ENCODE measurements at places on chromosomes 16 and 17. TPM values are rescaled to one million over a fixed set of nuclear protein-coding genes. Genes with fewer than 3 reads are reported as not detected.

Gene NHLRC4
- total RNA-seq: 2.0 TPM

Gene KIF1C
- 67.4 TPM for total RNA-seq

Gene OTOP3
- not detected for total RNA-seq

Gene CCDC78
- total RNA-seq: 14.4 TPM

Gene RPAIN
- total RNA-seq: 29.6 TPM

Gene CNGB1
- total RNA-seq: not detected

Gene HOXB5
- total RNA-seq: 2.6 TPM

Gene GLYR1
- total RNA-seq: 92.7 TPM

Gene RHBDL1
- 3.6 TPM for total RNA-seq

Gene TP53TG3F
- total RNA-seq: 0.84 TPM

Gene MYH13
- not detected for total RNA-seq

Gene TELO2
- total RNA-seq: 91.8 TPM

Gene MPP2
- 0.45 TPM for total RNA-seq

Gene DECR2
- total RNA-seq: 23.1 TPM

Gene MYL4
- total RNA-seq: 183 TPM

Gene LMF1
- 1.5 TPM for total RNA-seq

Gene KRT15
- total RNA-seq: 0.34 TPM

Gene HASPIN
- total RNA-seq: 13.5 TPM

Gene KRTAP4-5
- total RNA-seq: not detected

Gene TNK1
- 5.5 TPM for total RNA-seq

Gene PYY
- total RNA-seq: not detected

Gene ABCA10
- 0.16 TPM for total RNA-seq

Gene NPB
- 0.65 TPM for total RNA-seq

Gene IRX6
- total RNA-seq: 0.11 TPM

Gene SYT17
- not detected for total RNA-seq

Gene KIF2B
- total RNA-seq: not detected

Gene EPX
- 0.22 TPM for total RNA-seq

Gene USP6
- total RNA-seq: 0.09 TPM

Gene TBC1D3B
- 0.60 TPM for total RNA-seq

Gene KRTAP2-4
- not detected for total RNA-seq

Gene KRT12
- 1.9 TPM for total RNA-seq

Gene RPL23
- total RNA-seq: 1,745 TPM

Gene FASN
- total RNA-seq: 605 TPM

Gene SNAI3
- 2.5 TPM for total RNA-seq

Data from K562 (cell line).